ENCODE measurements at places on chromosomes 4 and X.

DNA sequence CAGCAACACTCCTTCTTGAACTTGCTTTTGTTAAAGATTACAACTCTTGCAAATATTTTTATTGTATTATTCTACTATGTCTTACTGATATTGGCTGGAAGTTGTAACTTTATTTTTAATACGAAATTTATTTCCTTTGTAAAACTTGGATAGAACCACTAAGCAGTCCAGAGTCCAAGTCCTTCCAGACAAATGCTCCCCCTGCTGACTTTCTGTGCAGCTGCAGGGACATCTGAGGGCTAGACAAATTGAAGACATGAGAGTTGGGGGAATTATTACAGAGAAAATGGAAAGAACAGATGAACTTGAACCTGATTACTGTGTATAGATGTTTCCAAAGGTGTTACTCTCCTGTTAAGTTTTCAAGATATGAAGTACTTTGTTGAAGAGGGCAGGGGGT, 238.8 kb downstream of the GRIA3 start:
- DNase-seq, result no peak

- DNase-seq, result peak; percentile 87
Measured at GRCh38 chr4:87006676-87007527, 72.1 kb downstream of the AFF1 start.

DNA sequence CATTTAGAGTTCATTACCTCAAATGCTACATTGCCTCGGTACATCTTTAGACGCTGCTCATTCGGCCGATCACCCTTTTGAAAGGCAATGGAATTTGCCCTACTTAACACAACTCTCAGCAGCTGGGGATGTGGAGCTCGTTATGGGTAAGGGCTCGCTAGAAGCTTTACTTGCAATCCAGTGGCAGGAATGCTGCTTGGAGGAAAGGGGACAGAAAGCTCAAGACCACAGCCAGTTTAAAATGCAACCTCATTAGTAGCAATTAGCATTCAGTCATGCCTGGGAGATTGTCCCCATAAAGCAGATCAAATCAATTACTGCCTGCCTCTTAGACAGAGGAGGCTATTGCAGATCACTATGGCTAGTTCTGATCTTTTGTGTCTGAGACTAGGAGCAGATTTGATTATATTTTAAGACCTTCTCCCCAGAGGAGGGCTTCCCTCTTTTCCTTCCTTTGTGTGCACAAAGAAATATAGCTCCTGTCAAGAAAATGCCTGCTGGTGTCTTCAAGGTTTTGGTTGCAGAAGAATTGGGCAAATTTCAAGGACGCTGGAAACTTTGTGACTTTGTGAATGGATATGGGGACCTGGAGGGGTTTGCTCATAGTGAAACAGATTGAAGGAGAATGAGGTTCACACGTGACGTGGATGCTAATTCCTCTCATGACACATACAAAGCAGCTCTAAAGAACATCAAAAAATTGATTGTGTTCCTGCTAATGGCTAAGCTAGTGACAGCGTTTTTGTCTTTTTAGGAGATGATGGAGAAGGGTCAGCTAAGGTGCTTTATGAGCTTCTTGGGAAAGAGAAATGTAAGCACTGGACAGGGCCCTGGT, 237.5 kb upstream of the GLRA2 start:
- no peak for DNase-seq

GRCh38 chr4:59647011-59647410, 1553.1 kb upstream of the ADGRL3 start:
- no peak for DNase-seq

DNA sequence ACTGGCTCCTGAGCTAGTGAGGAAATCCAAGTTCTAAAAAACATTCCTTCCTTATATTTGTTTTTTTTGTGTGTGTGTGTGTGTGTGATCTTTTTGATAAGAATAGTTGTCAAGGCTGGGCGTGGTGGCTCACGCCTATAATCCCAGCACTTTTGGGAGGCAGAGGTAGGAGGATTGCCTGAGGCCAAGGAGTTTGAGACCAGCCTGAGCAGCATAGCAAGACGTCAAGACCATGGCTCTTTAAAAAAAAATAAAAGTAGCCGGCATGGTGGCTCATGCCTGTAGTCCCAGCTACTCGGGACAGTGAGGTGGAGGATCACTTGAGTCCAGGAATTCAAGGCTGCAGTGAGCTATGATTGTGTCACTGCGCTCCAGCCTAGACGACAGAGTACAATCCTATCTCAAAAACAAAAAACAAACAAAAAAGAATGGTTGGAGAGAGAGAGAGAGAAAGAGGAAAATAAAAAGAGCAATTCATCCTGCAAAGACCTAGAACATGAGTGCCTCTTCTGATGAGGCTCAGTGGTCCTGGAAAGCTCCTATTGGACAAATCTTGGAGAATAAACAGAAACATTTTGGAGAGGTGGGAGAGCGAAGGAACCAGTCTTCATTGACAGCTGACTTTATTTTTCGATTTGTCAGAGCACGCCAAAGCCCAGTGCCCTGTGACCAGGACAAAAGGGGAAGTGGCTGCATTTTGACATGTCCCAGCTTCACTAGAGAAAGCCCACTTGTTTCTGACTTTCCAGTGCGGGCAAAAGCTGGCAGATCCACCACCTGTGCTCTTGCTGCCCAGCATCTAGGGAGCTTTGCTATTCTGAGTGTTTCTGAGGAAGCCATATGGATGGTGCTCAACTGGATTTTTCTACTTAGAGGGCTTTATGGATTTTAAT, 244.7 kb downstream of the PALLD start:
- DNase-seq, result no peak

DNA sequence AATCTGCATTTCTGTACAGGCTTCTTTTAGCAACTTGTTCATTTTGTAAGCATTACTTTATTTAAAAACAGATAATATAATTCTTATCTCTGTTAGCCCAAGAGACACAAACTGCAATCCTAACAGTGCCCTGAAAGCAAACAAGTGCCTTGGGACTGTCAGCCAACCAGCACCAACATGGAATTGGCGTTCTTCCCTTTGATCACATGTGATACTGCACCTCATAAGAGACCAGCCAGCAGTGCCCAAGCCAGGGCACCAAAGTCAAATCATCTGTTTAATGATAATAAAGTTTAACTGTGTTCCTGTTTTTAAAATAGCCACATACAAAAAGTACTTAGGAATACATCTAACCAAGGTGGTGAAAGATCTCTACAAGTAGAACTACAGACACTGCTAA, 223.2 kb downstream of the PRDM5 start:
- DNase-seq, result no peak

DNA sequence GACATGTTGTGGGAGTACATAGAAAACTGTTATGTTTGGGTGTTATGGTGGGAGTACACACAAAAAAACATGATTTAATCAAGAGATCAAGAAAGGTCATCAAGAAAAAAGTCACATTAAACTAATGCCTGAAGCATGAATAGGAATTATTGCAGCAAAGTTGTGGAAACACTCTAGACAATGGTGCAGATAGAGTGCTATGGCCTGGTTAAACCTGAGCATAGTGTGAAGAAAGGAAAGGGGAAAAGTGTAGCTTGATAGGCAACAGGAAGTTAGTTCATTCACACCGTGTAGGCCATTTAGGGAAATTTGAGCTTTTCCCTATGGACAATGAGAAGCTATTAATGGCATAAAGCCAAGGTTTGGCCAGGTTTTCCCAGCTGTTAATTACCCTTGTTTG, 162.1 kb upstream of the EMCN start:
- DNase-seq, result no peak

GRCh38 chr4:113013751-113014150, 35.7 kb upstream of the ANK2 start:
- DNase-seq, result no peak

DNA sequence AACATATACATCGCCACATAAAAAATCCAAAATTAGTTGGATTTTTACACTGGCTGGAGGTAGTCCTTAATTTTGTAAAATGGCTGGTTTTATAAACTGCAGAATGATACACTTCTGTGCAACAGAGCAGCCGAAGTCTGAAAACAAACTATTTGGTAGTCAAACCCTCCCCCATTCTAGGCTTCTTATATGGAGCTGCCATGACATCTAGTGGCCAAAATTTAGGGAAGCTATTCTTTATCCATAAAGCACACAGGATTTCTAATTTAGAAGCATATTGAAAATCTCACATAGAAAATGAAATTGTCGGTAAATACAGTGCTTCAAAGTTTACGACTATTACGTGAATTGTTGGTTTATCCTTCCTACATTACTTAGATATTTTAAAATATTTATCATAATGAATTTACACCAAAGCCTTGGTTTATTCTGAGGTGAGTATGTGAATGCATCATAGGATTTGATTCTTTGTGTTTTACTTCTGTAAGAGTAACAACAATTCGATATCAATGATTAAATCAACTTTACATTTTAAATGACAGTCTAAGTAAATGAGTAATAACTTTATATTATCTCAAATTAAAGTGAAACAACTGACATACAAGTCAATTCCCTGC, 113.4 kb upstream of the FAM241A start:
- peak; percentile 1 for DNase-seq

Measured in NCI-H1436 (cell line).